NCI-H460 (cell line): ENCODE measurements at places on chromosomes 12 and 14.

GRCh38 chr14:31085027-31085426, 58.8 kb upstream of the STRN3 start:
- DNase-seq, result no peak

DNA sequence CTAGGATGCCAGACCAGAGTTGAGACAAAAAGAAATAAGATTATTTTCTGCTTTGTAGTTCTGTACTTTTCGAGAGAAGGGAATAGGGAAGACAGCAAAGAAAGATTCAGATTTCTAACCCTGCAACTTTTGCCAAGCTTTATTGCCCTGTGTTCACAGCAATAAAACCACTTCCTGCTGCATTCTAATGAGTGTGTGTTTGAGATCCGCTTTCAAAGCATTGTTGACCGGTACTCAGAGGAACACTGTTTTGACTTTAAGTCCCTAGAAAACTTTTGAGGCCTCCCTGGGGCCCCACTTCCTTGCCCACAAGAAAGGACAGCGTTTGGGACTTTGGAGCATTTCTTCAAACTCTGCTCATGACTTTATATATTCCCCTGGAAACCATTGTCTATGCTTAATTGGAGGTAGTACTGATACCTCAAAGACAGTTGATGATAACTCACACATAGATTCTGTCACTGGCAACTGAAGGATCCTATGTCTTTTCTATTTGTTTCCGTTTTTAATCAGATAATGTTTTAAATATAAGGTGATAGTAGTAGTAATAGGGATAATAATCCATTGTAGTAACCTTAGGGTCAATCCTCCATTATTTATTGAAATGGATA, 1.3 kb downstream of the RNASE6 start:
- no peak for DNase-seq

DNA sequence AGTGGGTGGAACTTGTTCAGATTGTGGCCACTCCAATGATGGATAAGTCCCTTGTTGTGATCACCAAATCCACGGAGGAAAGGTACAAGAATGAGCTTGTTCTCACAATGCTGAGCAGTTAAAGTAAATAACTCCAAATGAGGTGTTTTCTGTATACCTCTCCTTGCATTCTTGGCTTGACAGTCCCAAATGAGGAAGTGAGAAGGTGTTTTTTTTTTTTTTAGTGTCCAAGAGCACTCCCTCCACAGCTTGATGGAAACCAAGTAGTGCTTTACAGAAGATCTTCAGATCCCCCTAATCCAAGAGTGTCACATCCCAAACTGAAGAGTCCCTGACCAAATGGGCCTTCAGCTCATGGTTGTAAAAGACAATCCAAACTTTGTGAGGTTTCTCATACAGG, 153.6 kb downstream of the ATP23 start:
- no peak for DNase-seq

DNA sequence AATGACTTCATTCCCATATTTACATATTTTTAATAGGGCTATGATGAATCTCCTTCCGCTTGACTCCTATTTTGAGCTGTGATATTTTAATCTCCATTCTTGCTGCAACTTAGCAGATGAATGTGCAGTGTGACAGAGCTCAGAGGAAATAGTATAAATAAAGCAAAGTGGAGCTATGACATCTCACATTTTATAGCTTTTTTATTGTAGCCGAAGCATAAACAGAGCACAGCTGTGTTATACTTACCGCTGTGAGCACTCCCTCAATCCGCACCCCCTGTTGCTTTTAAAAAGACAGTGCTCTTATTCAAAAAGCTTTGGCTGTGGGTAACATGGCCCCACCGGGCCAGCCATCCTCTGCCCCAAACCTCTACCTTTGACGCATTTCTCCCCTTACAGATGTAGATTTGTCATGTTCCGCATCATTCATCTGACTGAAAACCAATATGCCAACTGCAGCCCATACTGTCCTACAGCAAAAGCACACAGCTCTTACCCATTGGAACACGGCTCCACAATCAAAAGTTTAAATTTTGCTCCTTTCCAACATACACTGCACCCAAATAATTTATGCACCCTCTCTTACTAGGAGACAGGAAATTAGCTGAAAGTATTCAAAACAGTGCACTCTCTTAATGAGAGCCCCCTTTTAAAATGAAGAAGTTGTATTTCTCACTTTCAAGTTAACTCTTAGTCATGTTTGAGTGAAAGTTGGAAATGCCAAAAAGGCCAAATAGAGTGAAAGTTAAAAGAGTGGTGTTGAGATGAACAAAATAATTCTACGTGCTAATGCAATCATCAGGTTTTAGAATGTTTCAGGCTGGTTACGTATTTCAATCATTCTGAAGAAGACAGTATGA, 429.3 kb upstream of the SOX5 start:
- DNase-seq, result no peak

- DNase-seq, result no peak
Measured at GRCh38 chr12:108876550-108876949, 3.3 kb upstream of the DAO start.

DNA sequence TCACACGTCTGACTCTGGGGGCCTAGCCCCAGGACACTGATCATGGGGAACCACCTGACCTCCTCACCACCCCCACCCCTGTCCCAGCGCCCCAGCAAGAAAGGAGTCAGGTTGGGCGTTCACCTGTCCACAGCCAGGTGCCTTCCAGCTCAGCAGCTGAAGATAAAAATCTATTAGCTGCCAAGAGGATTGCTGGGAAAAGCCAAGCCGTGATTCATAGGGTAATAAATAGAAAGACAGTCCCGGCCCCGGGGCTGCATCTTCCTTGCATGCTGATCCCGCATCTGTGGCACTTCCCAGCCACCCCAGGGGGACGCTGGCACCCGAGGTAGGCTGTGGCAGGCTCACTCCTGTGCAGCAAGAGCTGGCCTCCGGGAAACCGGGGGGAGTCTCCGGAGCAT, 70.2 kb upstream of the NCOR2 start:
- no peak for DNase-seq

GRCh38 chr14:61754627-61755381, 7.4 kb upstream of the SNAPC1 start:
- DNase-seq, result no peak

DNA sequence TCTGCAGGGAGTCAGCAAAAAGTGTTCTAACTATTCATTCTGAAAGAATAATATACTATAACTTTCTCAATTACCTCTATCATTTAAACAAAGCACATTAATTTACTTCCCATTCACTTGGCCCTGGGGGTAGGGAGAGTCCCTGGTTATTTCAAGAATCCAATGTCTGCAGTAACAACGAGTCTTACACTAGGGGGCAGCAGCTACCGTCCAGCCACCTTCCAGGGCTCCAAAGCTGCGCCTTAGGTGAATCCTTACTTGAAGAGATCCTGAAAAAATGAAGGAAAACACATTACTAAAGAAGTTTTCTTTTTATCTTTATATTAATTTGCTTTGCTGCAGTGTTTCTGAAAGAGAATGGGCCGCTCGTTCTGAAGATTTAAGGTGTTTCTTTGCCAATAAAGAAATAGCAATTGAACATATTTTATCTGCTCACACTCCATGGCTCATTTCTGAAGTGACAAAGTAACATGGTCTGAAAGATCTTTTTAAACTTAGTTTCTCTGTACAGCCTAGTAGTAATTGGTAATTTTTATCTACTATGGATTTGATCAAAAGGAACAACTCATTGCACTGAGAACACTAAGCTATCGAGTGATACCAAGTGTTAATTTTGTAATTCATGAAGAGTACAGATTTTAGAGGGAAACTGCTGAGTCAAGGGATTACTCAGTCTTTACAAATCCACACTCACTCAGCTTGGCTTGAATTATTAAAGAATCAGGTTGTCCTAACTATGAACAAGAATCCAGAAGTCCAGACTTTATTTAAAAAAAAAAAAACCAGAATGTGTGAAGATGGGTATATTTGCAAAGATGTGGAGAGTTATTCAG, 27.6 kb downstream of the BHLHE41 start:
- DNase-seq, result peak; percentile 67

GRCh38 chr14:99320105-99320572, 48.1 kb upstream of the BCL11B start:
- peak; percentile 56 for DNase-seq

DNA sequence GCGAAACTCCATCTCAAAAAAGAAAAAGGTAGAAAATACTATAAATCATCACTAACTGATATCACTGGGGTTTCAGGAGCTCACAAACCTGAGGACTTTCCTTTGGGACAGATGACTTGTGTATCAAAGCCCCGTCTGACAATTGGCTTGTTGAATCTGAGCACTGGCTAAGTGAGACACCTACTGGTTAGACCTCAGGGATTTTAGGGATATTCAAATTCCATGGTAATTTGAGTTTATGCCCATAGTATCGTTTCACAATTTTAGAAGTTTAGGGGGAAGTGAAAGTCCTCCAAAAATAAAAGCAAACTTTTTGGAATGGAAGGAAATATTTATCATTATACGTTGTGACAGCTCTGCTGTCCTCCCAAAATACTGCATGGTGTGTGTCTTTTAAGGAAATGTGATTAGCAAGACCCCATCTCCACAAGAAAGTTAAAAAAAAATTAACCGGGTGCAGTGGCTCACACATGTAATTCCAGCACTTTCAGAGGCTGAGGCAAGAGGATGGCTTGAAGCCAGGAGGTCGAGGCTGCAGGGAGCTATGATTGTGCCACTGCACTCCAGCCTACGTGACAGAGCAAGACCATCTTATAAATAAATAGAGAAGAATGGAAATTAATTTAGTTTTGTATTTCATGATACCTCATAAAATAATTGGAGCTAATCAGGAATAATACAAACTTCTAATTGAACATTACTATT, 49.2 kb downstream of the FBXL14 start:
- DNase-seq, result peak; percentile 26

DNA sequence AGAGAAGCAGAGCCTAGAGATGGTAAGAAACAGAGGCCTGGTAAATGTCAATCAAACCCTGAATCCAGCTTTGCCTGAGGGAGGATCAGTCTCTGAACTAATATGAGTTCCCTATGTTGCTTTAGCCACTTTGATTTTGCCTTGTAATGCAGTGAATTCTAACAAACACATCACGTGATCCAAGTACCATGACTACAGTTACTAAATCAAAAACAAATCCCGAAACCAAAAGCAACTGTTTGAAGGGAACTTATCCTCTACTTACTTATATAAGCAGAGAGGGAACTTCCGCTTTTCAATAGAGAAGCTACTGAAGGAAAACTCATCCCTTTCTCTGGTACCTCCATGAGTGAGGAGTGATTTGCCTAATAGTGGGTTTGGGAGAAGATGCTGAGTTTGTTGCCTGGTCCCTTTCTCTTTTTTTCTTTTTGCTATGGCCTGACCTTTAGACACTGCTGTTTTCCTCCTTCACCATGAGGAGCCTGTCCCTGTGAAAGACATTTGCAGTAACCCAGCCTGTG, 7.7 kb upstream of the PPTC7 start:
- no peak for DNase-seq
